Bronchial epithelial cell (primary cell): ENCODE measurements at places on chromosomes 7 and 10. TPM values are rescaled to one million over a fixed set of nuclear protein-coding genes. Genes with fewer than 3 reads are reported as not detected.

Gene PPP1R17
- total RNA-seq = not detected in 2 replicates

Gene FAM204A
- total RNA-seq = 51.9 and 62.2 TPM in 2 replicates

Gene OR2A5
- not detected in 2 replicates for total RNA-seq

Gene NCAPG2
- 3.2 and 3.5 TPM in 2 replicates for total RNA-seq

Gene PAPSS2
- 0.26 and 5.5 TPM in 2 replicates for total RNA-seq

Gene C10orf62
- under 0.01 TPM in 1 of 2 replicates, not detected in the other for total RNA-seq

Gene TBX20
- under 0.01 TPM in 1 of 2 replicates, not detected in the other for total RNA-seq

Gene ANK3
- total RNA-seq = 7.4 and 7.9 TPM in 2 replicates

Gene EN2
- total RNA-seq = not detected in 2 replicates

Gene HOXA1
- 0.26 TPM in 2 replicates for total RNA-seq

Gene TMEM213
- not detected in 2 replicates for total RNA-seq

Gene CHRM2
- 0.26 TPM in 1 of 2 replicates, not detected in the other for total RNA-seq

Gene ABI1
- total RNA-seq = 61.1 and 81.0 TPM in 2 replicates

Gene PPP1R3A
- total RNA-seq = not detected in 2 replicates

Gene CXCL12
- under 0.01 and 1.3 TPM in 2 replicates for total RNA-seq

Gene CFAP43
- total RNA-seq = 0.26 and 0.38 TPM in 2 replicates

Gene ZNF212
- total RNA-seq = 5.8 and 6.1 TPM in 2 replicates

Gene AKR1C8
- total RNA-seq = 0.26 TPM in 1 of 2 replicates, not detected in the other

Gene ERLIN1
- total RNA-seq = 31.6 and 76.9 TPM in 2 replicates

Gene GFRA1
- under 0.01 TPM in 2 replicates for total RNA-seq

Gene OR2A7
- total RNA-seq = 0.53 and 1.7 TPM in 2 replicates

Gene PON1
- total RNA-seq = not detected in 2 replicates

Gene CCDC201
- under 0.01 TPM in 1 of 2 replicates, not detected in the other for total RNA-seq

Gene CUTC
- 14.2 and 25.0 TPM in 2 replicates for total RNA-seq

Gene LYZL2
- not detected in 2 replicates for total RNA-seq

Gene ABCB4
- total RNA-seq = not detected in 2 replicates

Gene FAM131B
- 0.26 and 0.53 TPM in 2 replicates for total RNA-seq

Gene OTUD1
- 9.9 and 16.8 TPM in 2 replicates for total RNA-seq

Gene RNF133
- total RNA-seq = 0.13 and 0.26 TPM in 2 replicates

Gene CAMK2B
- total RNA-seq = 0.13 TPM in 1 of 2 replicates, not detected in the other

Gene UCMA
- not detected in 2 replicates for total RNA-seq

Gene CARD11
- 3.3 and 6.3 TPM in 2 replicates for total RNA-seq

Gene GUSB
- total RNA-seq = 22.7 and 24.0 TPM in 2 replicates

Gene GIMAP5
- total RNA-seq = not detected in 2 replicates

Gene LIPK
- total RNA-seq = 0.13 TPM in 1 of 2 replicates, not detected in the other

Gene SMKR1
- 0.26 and 1.3 TPM in 2 replicates for total RNA-seq

Gene ZNF438
- 0.79 and 1.7 TPM in 2 replicates for total RNA-seq

Gene OR2A42
- total RNA-seq = not detected in 2 replicates

Gene KCND2
- under 0.01 TPM in 1 of 2 replicates, not detected in the other for total RNA-seq

Gene NEBL
- 18.7 and 54.4 TPM in 2 replicates for total RNA-seq

Gene GRK5
- total RNA-seq = 1.5 and 2.4 TPM in 2 replicates

Gene CALML3
- 0.53 and 1.0 TPM in 2 replicates for total RNA-seq

Gene MEIG1
- total RNA-seq = not detected in 2 replicates

Gene ZNF680
- 10.3 and 10.9 TPM in 2 replicates for total RNA-seq

Gene GPR37
- 1.6 and 3.7 TPM in 2 replicates for total RNA-seq

Gene PDE6C
- not detected in 2 replicates for total RNA-seq

Gene GPER1
- total RNA-seq = under 0.01 and 0.13 TPM in 2 replicates

Gene BAG3
- total RNA-seq = 6.4 and 7.1 TPM in 2 replicates

Gene FBXL13
- total RNA-seq = 0.13 and 0.26 TPM in 2 replicates

Gene ENO4
- not detected in 2 replicates for total RNA-seq

Gene CCM2
- 45.0 and 49.9 TPM in 2 replicates for total RNA-seq

Gene BAZ1B
- 42.4 and 55.8 TPM in 2 replicates for total RNA-seq

Gene PPP3CB
- total RNA-seq = 20.6 and 24.7 TPM in 2 replicates

Gene TEX47
- total RNA-seq = not detected in 2 replicates

Gene NEURL1
- total RNA-seq = 1.1 and 5.1 TPM in 2 replicates

Gene CUL1
- 40.5 and 41.3 TPM in 2 replicates for total RNA-seq

Gene PTPRN2
- total RNA-seq = 1.1 and 2.8 TPM in 2 replicates

Gene TAS2R4
- total RNA-seq = 1.8 and 5.4 TPM in 2 replicates

Gene EPHA1
- total RNA-seq = 19.0 and 51.5 TPM in 2 replicates

Gene PKD2L1
- total RNA-seq = under 0.01 TPM in 1 of 2 replicates, not detected in the other
